ENCODE measurements at places on chromosomes 6 and 20.

GRCh38 chr6:166861961-166862286 lies 94.4 kb downstream of the RNASET2 start:
- DNase-seq: peak; percentile 13

GRCh38 chr6:167115054-167115453 lies 7.8 kb upstream of the CCR6 start:
- DNase-seq: no peak

DNA sequence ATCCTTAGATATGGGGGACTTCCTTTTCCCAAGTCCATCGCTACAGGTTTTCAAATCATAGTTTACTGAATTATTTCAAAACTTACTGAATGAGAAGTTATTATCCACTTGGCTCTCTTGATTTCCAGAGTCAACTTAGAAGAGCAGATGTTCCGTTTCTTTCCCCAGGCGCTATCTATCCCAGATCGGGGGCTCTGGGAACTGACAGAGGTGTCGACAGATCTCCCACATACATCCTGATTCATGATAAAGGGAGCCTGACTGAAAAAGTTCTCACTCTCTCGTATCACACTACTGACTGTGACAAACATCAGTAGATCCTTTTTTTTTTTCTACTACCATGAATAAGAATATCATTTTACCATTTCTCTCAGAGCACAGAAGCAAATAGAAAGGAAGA lies 654.8 kb downstream of the RNF144B start:
- DNase-seq: no peak

- no peak for DNase-seq
Observed at GRCh38 chr20:40966103-40966502, 62.5 kb upstream of the TOP1 start.

GRCh38 chr6:133114973-133115372 lies 126.2 kb upstream of the EYA4 start:
- no peak for DNase-seq

DNA sequence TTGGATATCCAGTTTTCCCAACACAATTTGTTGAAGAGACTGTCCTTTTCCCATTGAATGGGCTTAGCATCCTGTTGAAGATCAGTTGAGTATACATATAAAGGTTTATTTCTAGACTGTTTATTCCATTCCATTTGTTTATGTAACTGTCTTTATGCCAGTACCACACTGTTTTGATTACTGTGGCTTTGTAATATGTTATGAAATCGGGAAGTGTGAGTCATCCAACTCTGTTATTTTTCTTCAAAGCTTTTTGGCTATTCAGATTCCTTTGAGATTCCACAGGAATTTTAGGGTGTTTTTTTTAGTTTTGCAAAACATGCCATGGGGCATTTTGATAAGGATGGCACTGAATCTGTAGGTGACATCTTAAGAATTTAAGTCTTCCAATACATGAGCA lies 188.3 kb downstream of the BMP7 start:
- DNase-seq: no peak

DNA sequence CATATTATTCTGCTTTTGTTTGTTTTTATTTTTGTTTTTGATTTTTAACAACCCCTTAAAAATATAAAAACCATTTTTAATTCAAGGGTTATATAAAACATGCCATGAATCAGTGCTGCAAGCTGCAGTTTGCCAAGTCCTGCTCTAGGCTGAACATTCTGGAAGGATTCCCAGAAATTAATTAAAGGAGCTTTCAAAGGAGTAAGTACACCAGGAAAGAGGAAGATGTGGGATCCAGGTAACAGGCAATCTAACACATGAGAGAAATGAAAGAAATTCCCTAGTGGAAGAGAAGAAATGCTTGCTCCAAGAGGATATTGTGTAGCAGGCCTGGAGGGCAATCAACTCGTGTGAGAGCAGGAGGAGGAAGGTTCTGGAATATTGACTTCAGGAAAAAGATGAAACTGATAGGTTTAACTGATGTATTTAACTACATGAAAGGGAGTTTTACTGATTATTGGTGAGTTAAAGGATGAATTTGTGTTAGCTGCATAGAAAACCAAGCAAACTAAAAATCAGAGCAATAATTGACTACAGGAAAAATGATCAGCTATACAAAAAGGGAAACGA lies 146.0 kb upstream of the PHACTR1 start:
- no peak for DNase-seq

DNA sequence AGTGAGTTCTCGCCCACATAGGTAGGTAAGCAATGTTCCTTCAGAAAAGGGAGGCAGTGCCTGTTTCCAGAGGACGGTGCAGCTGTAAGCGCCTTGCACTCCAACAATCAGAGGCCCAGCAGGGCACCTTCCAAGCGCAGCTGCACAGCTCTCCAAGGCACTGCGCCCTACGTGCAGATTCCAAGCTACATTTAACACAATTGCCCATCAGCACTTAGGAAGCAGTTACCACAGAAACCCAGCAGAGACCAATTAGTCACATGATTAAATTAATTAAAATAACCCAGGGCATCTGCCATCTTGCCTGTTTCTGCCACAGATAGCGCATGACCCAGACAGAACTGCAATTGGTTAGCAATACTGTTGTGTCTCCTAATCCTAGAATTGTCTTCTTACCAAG lies 65.5 kb downstream of the SOBP start:
- peak; percentile 86 for DNase-seq

GRCh38 chr6:125421836-125422235 lies 120.1 kb upstream of the HDDC2 start:
- DNase-seq: no peak

- no peak for DNase-seq
Observed at GRCh38 chr6:170122651-170123050, 168.2 kb downstream of the DLL1 start.

DNA sequence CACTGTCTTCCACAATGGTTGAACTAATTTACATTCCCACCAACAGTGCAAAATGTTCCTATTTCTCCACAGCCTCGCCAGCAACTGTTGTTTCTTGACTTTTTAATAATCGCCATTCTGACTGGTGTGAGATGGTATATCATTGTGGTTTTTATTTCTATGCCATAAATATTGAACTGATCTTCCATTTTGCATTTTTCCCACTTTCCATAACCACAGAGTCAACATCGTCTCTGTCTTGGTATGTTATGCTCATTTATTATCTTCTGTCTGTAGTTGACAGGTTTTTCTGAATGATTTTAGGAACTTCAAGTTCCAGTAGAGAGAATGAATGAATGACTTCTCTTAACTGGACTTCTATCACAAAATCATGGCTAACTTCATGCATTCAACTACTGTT lies 259.8 kb downstream of the UST start:
- no peak for DNase-seq

DNA sequence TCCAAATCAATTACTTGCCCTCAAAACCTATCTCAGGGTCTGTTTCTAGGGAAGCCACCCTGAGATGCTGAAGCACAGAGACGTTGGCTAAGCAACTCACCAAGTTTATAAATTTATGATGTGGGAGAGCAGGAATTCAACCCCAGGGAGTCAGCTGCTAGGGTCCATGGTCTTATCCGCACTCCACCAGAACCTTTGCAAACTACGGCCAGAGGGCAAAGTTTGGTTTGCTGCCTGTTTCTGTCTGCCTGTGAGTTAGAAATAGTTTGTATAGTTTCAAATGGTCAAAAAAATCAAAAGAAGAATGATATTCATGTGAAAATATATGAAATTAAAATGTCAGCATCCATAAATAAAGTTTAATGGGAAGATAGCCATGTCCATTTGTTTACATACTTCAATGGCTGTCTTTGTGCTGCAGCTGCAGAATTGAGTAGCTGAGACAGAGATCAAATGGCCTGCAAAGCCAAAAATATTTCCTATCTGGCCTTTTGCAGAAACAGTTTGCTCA lies 83.7 kb upstream of the ZFP64 start:
- DNase-seq: no peak

DNA sequence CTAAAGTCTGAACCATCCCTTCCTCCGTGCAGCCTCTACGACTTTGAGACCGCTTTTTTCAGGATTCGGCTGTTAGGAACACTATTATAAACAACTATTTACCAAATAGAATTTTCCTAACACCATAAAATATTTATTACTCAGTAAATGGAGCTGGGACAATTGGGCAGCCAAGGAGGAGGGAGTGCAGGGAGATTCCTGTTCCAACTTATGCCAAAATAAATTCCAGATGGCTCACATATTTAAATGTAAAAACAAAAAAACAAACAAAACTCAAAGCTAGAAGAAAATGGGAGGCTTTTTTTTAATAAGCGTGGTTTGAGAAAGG lies 48.1 kb downstream of the TCP11 start:
- DNase-seq: no peak

DNA sequence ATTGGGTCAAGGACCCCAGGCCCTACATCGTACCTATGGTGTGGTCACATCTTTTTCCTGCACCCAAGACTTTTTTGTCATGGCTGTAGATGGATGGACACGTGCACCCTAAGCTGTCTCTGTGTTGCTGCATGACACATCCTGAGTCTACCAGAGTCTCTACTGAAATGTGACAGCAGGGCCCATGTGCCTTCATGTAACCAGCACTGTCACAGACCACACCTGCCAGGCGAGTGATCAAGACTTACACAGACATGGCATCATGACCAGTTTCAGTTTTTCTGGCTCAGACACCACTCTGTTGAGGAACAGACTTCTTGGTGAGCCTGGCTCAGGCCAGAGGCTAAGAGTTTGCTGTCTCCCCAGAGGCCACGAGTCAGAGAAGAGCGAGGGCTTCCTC lies 7.6 kb downstream of the PRND start:
- DNase-seq: no peak

GRCh38 chr20:53126185-53126584 lies 154.0 kb downstream of the TSHZ2 start:
- peak; percentile 3 for DNase-seq

- DNase-seq: no peak
Observed at GRCh38 chr6:8278562-8278961, 156.8 kb downstream of the SLC35B3 start.

GRCh38 chr20:19275038-19275629 lies 62.7 kb downstream of the SLC24A3 start:
- no peak for DNase-seq

DNA sequence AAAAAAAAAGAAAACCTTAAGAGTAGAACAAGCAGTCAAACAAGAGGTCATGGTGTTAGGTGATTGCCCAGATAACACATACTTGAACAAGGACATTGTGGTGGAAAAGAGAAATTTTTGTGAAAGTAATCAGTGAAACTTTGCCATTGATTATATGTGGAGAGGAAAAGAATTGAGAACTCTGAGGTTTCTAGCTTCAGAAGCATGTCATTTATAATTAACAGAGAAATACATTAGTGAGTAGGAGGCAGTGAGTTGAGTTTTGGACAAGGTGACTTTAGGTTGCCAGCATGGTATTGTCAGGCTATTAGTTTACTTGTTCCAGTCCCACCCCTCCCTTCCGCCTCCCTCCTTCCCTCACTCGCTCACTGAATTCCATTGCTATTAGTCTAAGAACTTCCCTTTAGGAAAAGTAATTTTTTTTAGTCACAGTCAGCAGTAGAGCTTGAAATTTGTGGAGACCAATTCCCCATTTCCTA lies 17.2 kb downstream of the TAB2 start:
- no peak for DNase-seq

DNA sequence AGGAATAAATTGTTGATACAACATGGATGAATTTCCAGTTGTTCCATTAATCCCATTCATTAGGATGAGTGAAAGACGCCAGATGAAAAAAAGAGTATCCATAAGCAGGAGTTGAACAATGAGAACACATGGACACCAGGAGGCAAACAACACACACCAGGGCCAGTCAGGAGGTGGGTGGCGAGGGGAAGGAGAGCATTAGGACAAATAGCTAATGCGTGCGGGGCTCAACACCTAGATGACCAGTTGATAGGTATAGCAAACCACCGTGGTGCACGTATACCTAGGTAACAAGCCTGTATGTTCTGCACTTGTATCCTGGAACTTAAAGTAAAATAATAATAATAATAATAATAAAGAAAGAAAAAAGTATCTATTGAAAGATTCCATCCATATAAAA lies 11.1 kb downstream of the PCED1A start:
- no peak for DNase-seq

DNA sequence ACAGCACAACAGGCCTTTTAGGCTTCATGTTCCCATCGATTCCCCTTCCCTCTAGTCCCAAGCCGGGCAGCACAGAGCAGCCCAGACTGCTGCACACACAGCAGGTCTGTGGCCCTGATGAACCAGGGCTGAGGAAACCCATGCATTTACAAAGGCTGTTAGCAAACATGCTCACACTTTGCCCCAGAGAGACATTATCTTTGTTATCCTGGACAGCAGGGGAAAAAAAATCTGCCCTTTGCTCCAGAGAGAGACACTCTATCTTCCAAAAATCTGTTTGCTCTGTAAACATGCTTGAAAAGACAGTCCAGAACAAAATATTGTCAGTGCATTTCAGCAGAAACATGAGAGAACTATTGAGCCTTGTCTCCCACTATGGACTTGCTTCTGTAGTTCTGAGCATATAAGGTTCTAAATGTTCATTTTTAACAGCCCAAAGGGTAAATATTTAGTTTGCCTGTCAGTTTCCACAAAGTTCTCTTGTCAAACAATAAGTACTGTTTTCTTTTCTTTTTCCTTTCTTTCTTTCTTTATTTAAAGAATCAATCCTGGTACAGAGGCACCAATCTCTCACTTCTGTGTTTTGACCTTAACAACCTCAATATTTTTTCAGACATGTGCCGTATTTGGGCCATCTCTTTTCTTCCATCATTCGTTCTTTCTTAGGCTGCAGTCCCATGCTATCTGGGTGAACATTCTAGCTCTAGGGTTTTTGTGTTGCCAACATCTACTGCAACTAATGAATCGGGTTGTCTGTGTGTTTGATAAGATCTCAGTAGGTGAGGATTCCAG lies 468.0 kb downstream of the EPM2A start:
- peak; percentile 38 for DNase-seq

DNA sequence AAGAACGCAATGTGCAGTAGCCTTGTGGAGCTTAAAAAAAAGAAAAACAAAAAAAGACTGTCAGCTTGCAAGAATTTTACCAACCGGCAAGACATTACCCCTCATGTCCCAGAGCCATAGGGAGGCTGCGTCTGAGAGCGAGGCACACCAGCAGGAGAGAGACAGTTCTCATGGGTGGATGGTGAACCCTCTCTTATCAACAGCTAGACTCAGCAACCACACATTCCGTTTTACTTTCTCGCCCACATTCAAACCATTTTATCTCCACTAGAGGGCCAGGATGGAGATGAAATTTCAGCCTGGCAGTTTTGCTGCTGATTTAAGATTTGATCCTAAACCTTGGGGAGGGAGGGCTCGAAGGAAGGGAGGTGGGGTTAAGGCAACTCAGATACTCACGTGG lies 247.0 kb downstream of the ATXN1 start:
- no peak for DNase-seq

DNA sequence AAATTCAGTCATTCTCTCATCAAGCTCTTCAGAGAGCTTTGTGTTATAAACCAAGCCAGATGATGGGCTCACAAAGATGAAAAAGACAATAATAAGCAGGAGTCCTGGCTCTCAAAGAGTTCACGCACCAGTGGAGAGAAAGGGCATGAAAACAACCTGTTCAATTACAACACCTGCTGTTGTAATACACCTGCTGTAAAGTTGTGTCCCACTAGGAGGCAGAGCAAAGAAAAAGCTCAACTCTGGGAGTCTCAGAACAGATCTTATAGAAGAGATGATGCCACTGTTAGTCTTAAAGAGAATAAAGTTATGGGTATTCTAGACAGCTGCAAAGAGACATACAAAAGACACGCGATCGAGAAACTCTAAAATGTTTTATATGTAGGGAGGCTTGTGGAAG lies 100.6 kb downstream of the DCDC2 start:
- peak; percentile 45 for DNase-seq

Measured in NCI-H748 treated with DMSO at 0.1 percent for 48 hours (cell line).